ENCODE measurements at places on chromosomes 3 and 15.

DNA sequence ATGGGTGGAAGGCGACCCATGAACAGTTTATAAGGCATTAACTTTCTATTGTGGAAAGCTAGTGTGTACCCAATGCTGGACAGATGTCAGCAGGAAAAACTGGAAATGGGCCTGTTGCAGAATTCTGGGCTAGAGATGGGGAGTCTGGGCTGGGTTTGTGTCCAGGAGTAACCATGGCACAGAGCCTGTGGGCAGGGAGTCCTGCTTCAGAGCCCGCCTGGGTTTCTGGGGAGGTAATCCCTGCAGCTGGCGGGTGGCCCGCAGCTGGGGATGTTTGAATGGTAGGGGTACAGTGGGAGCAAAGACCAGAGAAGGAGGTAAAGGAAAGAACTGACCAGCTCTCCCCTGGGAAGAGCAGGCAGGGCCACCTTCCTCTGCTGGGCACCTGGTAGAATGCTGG is 25.7 kb downstream of the ACAA1 start:
- no peak for DNase-seq

- DNase-seq = no peak
Observed at GRCh38 chr3:143875546-143875945, 27.3 kb upstream of the SLC9A9 start.

- no peak for DNase-seq
Observed at GRCh38 chr15:65033659-65034269, 4.3 kb upstream of the MTFMT start.

- DNase-seq = no peak
Observed at GRCh38 chr15:91956026-91956723, 102.7 kb downstream of the SLCO3A1 start.

DNA sequence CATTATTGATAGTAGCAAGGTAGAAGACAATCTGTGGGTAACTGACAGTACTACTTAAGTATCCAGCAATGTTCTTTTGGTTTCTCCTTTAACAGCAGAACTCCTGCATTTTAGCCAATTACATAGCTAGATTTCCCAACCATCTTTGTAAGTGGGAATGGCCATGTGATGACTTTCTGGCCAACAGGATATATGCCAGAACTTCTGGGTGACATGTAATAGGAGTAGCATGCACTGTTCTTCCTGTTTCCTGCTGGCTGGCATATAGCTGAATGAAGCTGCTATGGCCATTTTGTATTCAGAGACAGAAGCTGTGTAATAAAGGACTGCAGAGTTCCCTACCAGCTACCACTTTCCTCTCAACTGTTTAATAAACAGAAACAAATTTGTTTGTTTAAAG is 18.0 kb downstream of the SPICE1 start:
- no peak for DNase-seq

DNA sequence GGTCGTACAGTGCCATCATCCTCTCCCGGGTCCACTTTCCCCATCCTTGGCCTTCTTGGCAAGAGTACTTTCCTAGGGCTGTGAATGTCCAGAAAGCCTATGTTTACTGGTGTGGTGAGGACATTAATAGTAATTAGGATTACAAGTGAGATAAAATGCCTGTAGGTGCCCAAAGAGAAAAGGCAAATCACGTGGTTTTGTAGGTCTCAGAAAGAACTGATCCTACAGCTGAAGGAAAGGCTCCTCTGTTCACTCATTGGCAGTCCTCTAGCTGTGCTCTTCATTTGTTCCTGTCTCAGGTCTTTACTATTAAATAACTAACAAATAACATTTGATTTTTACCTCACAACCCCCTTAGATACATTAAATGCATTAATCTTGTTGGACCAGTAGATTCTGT is 220.1 kb upstream of the CBLB start:
- no peak for DNase-seq

GRCh38 chr3:104521606-104522336 is 844.9 kb upstream of the ALCAM start:
- no peak for DNase-seq

DNA sequence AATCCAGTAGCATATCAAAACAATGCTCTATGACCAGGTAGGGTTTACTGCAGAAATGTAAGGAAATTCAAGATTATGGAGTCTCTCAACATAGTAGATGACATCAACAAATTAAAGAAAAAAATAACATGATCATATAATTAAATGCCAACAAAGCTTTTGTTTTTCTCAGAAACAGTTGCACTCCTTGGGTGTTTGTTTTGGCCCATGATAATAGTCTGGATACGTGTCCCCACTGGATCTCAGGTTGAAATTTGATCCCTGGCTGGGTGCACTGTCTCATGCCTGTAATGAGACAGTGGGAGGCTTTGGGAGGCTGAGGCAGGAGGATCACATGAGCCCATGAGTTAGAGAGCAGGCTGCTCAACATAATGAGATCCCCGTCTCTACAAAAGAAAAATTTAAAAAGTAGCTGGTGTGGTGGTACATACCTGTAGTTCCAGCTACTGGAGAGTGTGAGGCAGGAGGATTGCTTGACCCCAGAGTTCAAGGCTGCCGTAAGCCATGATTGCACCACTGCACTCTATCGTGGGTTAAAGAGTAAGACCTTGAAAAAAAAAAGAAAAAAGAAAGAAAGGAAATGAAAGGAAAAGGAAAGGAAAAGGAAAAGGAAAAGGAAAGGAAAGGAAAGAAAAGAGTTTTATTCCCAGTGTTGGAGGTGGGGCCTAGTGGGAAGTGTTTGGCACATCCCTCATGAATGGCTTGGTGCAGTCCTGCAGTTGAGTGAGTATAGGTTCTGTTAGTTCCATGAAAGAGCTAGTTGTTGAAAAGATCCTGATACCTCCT is 53.3 kb upstream of the FOXB1 start:
- DNase-seq = no peak

- DNase-seq = no peak
Observed at GRCh38 chr3:4827767-4828166, 151.5 kb upstream of the BHLHE40 start.

DNA sequence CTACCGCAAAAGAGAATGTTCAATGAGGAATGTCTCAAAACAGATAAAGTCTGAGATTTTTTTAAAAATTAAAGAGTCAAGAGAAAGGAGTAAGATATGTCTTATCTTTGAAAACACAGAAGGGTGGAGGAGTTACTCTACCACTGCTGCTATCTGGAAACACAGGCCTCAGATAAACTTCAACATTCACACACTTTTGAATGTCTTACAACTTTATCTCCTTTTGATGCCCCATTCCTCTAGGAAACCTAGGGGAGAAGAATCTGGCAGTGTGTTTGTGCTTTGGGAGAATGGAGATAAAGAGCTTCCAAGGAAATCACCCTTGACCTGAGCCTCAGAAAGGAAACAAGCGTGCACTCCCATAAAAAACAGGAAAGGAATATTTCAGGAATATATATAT is 468.2 kb downstream of the PLOD2 start:
- no peak for DNase-seq

- no peak for DNase-seq
Observed at GRCh38 chr3:79038636-79039035, 729.2 kb downstream of the ROBO1 start.

- no peak for DNase-seq
Observed at GRCh38 chr3:132974097-132974496, 64.1 kb upstream of the TMEM108 start.

DNA sequence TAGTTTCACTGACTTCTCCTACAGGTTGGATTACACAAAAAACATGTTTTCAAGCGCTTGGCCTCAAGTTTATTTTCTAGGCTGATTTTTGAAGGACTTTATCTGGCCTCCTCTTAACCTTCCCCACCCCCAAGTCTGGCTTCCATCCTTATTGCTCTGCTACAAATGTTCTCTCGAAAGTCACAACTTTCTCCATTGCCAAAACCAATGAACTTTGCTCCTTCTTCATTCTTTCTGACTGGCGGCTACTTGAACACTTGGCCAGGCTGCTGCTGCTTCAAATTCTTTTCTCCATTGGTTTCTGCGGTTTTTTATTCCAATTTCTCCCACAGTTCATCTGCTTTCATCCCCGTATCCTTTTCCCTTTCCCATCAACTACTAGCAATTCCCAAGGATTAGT is 106.6 kb downstream of the TOP2B start:
- no peak for DNase-seq

DNA sequence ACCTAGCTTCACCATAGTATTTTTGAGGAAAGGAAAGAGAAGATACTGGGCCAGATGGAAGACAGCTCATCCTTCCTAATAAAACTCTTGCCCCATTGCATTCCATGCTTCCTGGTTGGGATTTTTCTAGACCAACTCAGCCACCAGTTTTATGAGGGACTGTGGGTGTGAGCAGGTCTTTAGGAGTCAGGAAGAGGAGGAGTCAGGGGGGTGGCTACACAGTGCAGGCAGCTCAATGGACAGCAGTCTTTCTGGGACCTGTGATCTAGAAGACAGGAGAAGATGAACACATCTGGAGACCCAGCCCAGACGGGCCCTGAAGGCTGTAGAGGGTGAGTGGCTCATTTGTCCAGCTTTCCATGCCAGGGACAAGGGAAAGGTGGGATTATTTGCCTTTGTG is at the start of gene NOX5:
TSS of gene NOX5 (plus strand) at position 242 of the 400 bp plus-strand sequence. CDS start at position 283, 41 bp downstream.
- DNase-seq = no peak

- DNase-seq = no peak
Observed at GRCh38 chr15:52527911-52528563, 643 bp downstream of the MYO5A start.

DNA sequence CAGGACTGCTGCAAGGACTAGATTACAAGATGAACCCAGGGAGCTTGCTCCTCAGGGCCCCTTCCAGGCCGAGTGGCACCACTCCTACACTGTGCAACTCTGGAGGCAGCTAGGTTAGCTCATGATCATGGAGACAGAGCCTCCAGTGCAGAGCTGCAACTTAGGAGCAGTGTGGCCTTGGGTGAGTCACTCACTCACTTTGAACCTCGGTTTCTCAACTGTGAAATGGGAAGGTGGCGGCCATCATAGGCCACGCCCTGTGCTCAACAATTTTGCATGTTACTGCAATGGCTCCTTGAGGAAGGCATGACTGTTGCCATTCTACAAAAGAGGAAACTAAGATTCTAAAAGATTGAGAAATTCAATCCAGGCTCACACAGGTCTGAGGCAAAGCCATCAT is 11.2 kb upstream of the CXCR6 start:
- no peak for DNase-seq

- DNase-seq = no peak
Observed at GRCh38 chr3:110932567-110932966, 139.0 kb upstream of the NECTIN3 start.

DNA sequence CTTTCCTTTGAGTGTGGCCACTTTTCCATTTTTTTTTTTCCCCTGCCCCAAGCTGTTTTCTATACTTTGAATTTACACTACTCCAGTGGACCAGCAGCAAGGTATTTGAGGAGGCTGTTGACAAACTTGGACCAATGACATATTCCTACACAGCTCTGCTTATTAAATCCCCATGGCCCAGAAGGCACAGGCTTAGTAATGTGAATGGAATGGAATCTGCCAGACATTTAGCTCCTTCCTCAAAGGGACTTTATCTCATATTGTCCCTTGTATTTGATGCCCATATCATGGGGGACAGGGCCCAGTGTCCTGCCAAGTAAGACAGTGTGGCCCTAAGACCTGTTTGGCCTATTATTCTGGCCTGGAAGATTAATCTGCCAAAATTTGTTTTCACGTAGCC is 107.5 kb downstream of the CHCHD6 start:
- no peak for DNase-seq

- peak; percentile 61 for DNase-seq
Observed at GRCh38 chr15:60526127-60526616, 47.2 kb upstream of the ICE2 start.

GRCh38 chr15:52163321-52164190 is 27.6 kb downstream of the GNB5 start:
- no peak for DNase-seq

- DNase-seq = no peak
Observed at GRCh38 chr3:149487598-149488197, 13.2 kb downstream of the TM4SF4 start.

DNA sequence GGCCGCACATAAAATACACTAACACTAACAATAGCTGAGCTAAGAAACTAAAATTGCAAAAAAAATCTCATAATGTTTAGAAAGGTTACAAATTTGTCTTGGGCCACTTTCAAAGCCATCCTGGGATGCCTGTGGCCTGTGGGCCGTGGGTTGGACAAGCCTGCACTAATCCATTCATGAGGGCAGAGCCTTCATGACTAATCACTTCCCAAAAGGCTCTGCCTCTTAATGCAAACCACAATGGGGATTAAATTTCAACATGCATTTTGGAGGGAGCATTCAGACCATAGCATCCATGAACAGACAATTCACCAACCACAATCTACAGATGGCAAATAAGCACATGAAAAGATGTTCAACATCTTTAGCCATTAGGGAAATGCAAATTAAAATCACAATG is 128.2 kb downstream of the SUCLG2 start:
- DNase-seq = no peak

- DNase-seq = no peak
Observed at GRCh38 chr3:22089284-22089683, 338.3 kb upstream of the ZNF385D start.

- DNase-seq = no peak
Observed at GRCh38 chr3:5226783-5227182, 39.3 kb downstream of the EDEM1 start.

DNA sequence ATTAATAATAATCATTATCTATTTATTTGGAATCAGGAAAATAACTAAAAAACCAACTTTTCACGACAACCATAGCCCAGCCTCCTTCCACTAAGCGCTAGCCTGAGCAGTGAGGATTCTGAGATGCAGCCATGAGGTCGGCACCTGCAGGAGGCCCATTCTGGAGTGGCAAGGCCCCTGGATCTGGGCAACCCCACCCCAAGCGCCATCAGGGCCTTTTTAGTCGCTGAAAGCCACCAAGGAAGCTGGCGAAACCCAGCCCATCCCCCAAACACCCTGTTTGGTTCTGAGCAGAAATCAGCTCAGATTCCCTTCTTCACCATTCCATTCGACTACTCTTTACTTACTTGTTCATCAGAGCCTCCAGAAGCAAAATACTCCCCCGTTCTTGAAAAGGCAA is 29.5 kb downstream of the POC1A start:
- DNase-seq = peak; percentile 49

GRCh38 chr15:31366169-31366734 is 39.6 kb downstream of the KLF13 start:
- no peak for DNase-seq

DNA sequence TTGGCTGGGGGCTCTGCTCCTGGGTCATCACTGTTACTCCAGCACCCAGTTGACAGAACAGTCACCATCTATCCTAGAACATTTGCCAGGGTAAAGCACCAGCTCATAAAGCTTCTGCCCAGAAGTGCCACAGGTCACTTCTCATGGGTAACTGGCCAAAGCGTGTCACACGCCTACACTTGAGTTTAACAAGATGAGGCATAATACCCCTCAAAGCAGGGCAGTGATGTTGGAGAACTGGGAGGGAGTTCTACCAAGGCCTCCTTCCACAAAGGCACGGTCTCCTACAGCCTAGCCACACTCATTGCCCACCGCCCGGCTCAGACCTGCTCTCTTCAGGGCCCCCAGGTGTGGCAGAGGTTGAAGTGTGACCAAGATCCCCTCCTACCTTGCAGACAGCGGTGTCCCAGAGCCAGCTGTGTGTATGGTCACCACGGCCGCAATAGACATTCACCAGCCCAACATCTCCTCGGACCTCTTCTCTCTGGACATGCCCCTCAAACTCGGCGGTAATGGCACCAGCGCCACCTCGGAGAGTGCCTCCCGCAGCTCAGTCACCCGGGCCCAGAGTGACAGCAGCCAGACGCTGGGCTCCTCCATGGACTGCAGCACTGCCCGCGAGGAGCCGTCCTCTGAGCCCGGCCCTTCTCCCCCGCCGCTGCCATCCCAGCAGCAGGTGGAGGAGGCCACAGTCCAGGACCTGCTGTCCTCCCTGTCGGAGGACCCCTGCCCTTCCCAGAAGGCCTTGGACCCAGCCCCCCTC is 107.7 kb downstream of the ETFA start:
- DNase-seq = no peak

GRCh38 chr3:126990890-126991289 is 8.0 kb downstream of the PLXNA1 start:
- no peak for DNase-seq

GRCh38 chr3:101249522-101249921 is 70.9 kb downstream of the IMPG2 start:
- no peak for DNase-seq
